T-helper 17 cell (primary cell): ENCODE measurements at places on chromosomes 4 and X.

DNA sequence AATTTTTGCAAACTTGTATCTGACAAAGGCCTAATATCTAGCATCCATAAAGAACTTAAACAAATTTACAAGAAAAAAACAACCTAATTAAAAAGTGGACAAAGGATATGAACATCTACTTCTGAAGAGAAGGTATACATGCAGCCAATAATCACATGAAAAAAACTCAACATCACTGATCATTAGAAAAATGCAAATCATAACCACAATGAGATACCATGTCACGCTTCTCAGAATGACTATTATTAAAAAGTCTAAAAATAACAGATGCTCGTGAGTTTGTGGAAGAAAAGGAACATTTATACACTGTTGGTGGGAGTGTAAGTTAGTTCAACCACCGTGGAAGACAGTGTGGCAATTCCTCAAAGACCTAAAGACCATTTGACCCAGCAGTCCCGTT lies 24.0 kb downstream of the CEP44 start:
- DNase-seq, result no peak

DNA sequence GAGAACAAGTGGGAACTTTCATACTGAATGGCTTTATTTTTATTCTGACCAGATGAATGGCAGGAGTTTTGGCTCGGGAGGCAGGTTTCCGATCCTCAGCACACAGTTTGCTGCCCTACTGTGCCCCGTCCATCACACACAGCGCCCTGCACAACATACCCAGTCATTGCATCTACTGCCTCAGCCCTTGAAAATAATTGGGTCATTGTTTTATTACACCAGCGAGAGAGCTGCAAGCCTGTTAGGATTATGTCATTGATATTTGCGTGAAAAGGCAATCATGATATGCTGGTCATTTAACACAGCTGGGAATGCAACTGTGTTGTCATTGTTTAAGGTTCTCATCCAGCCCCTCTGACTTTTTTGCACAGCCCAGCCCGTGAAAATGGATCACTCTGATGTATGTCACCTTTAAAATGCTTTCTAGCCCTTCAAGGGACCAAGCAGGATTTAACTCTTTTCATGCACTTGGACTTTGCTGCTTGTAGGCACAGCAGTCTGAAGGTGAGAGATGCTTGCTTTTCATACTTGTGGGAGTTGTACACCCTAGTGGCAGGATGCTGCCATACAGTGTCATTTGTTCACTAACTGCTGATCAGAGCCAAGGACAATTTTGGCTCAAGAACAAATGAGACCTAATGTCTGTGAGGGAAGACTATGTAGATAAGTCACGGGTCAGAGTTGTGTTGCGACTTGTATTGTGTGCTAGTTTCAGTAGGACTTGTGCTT lies 62.3 kb downstream of the RTL9 start:
- DNase-seq, result no peak

DNA sequence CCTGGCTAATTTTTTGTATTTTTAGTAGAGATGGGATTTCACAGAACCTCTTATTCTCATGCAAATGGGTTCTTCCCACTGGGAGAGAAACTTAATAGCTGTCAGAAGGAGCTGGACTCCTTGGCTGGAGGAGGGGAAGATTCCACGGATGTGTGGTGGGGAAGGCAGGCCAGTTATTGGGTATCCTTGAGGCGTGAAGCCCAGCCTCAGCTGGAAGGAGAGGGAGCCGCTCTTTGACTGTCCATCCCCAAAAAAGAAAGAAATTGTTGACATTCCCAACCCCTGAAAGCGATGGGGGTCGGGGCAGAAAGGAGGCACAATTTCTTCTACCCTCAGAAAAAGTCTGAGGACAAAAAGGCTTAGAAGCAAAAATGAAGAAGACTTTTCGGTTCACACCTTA lies 983.1 kb upstream of the PABPC4L start:
- DNase-seq, result no peak

- peak; percentile 57 for DNase-seq
Measured at GRCh38 chrX:71111141-71111843, at the start of gene IL2RG. IL2RG (minus strand) TSS chrX:71111577; CDS start chrX:71111539, 38 bp downstream.

DNA sequence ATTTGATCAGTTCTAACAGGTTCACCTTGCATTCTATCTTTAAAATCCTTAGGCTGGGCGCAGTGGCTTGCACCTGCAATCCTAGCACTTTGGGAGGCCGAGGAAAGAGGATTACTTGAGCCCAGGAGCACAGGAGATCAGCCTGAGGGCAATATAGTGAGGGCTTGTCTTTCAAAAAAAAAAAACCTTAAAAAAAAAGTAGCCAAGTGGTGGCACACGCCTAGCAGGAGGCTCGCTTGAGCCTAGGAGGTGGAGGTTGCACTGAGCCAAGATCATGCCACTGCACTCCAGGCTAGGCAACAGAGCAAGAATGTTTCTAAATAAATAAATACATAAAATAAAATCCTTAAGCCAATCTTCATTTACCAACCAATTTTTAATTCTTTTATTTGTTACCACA lies 75.6 kb downstream of the PRSS12 start:
- DNase-seq, result no peak

GRCh38 chrX:77450415-77450814 lies 3.2 kb downstream of the FGF16 start:
- no peak for DNase-seq

- DNase-seq, result no peak
Measured at GRCh38 chrX:23610495-23610894, 56.8 kb upstream of the PRDX4 start.

DNA sequence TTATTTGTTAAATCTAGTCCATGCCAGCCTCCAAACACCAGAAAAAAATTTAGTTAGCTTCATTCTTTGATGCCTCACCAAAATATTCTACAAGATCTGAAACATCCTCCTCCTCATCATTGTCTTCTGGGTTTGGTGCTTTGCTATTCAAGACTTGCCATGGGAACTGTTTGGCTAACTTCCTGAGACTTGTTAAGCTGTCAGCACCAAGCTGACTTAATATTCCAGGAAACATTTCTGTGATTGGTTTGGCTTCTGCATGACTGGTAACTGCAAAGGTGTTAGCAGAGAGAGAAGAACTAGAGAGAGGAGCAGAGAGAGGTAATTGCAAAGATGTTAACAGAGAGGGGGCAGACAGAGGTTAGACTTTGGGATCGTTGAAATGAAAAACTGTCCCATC lies 101.3 kb downstream of the PALLD start:
- no peak for DNase-seq
